CD4-positive, alpha-beta T cell treated with Interleukin-10 for 1 hour (primary cell): ENCODE measurements at places on chromosomes 5 and 9.
A peak's percentile ranks its signal among the peaks of the same experiment; 100 is the strongest.

- no peak for DNase-seq
Measured at GRCh38 chr9:8564960-8565359, 765.4 kb upstream of the DMAC1 start.

DNA sequence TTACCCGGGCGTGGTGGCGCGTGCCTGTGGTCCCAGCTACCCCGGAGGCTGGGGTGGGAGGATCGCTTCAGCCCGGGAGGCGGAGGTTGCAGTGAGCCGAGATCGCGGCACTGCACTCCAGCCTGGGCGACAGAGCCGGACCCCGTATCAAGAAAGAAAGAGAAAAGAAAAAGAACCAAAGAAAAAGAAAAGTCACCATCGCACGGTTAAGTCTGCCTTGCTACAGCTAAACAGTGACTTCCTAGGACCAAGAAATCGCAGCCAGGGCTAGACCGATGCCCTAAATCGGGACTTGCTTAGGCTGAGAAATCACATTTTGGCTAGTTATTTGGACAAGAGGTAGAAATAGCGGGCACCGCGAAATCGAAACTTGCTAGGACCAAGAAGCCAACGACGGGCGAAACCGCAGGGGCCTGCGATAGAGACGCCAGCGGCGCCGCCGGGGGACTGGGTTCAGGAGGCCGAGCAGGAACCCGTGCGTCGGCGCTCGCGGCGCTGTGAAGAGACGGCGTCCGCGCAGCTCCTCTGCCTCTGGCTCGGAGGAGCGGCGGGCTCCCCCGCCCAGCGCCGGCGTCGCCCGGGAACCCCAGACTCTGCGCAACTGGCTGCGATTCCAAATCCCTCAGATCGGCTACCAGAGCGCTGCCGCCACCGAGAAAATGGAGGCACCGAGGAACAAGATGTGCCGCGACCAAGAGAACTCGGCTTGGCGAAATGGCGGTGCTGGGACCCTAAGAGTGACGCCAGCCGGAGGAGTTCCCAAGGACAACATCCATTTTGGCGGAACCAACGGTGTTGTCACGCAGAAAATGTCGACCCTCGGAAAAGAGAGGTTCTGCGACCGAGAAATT lies 26.1 kb upstream of the ANXA2R start:
- peak; percentile 81 for DNase-seq

- DNase-seq: no peak
Measured at GRCh38 chr5:74538206-74538661, 102.3 kb downstream of the ENC1 start.

- DNase-seq: no peak
Measured at GRCh38 chr9:136306211-136307208, 2.6 kb upstream of the CCDC187 start.

GRCh38 chr5:158736150-158736870 lies 363.4 kb downstream of the EBF1 start:
- no peak for DNase-seq

- DNase-seq: no peak
Measured at GRCh38 chr5:78496373-78496772, 136.0 kb downstream of the SCAMP1 start.

GRCh38 chr5:152855441-152855840 lies 450.4 kb upstream of the NMUR2 start:
- DNase-seq: no peak

DNA sequence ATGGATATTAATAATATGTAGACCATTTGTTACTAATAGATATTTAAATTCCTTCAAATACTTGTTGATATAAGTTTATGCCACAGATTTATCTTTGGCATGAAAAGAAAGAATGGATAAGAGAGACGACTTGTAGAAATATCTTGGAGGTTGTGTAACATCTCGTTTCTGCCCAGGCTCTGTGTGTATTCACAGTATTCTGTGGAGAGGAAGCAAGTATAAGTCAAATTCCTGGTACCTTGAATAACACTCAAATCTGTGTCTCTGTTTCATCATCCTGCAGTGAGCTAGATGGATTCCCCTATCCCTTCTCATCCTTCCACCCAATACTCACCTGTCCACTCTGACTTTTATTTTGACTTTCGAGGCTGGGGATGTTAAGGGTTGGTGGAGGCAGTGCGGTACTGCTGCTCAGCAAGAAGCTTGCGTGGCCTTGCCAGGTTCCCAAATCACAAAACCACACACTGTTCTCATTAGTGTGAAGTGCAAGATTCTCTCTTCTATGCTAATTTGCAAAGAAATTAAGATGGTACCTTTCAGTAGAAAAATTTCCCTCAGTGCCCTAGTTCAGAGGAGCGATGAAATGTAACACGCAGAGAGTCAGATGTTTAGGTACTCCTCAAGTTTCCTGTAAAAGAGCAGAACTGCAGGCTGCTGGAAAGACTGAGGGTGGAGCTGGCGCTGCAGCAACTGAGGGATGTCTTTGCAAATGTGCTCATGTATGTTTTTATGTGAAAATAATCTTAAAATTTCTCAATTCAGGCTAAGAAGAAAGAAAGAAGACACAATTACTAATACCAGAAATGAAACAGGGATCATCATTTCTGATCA lies 42.6 kb upstream of the ANKRD18A start:
- DNase-seq: no peak

- no peak for DNase-seq
Measured at GRCh38 chr9:32258482-32258881, 126.0 kb upstream of the ACO1 start.

DNA sequence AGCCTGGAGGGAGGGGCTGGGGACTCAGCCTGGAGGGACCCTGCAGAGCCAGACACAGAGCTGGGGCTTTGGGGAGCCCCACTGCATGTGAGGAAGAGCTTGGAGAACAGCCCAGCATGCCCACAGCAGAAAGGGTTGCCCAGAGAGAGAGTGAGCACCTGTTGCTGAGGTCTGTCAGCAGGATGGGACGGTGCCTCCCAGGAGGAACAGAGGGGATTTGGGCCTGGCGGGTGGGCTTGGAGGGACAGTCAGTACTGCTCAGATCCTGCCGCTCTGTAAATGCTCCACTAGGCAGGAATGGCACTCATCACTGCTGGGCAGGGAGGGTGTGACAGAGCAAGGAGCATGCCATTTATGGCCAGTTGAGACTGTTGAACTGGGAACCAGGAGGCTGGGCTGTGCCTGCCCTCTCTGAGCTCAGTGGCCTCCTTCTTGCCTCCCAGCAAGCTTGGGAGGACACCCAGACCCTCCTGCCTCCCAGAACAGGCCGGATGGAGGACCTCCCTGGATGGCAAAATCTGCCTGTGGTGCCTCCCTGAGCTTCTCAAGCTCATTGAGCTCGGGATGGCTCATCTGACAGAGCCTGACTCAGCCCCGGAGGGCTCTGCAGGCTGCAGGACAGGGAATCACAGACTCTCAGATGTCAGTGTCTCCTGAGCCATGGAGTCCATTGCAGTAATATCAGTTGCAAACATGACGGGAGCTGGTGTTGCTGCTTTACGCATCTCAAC lies 786 bp upstream of the HRCT1 start:
- DNase-seq: no peak

GRCh38 chr9:111598733-111599091 lies 735 bp downstream of the PTGR1 start:
- DNase-seq: peak; percentile 9

DNA sequence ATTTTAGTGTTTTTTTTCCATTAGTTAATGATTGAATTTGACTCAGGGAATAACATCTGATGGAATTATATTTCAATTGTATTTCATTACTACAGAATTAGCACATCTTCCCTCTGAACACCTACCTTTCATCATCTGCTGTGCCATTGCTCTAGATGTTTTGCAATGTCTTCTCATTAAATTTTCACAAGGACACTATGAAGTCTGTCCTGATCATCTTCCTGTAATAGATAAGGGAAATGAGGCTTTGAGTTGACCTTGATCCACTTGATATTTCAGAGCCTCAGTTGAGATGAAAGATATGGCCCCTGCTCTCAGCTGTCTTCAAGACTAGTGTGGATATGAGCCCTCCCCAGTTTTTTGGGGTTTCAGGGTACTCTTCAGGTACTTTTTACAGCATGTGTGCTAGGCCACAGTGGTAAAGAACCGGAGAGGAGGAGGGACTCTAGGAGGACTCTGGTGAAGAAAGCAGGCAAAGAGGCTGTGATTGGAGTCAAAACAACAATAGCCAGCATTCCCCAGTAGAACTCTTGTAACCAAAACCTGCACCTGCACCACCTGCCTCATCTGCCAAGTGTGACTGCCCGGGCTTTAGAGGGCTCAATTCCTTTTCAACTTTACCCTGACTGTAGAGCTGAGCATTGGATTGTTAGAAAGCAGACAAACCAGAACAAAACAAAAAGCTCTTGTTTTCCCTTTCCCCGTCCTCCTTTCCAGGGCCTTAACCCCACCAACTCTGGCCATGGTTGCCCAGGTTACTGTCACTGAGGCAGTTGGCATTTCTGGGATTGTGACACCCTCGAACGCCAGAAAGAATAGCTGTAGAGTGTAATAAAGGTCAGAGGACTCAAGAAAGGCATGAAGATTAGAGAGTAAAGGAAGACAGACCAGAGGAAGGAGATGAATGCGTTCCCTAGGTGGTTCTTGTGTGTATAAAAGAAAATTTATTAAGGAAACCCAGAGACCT lies 56.3 kb downstream of the ERAP1 start:
- DNase-seq: no peak

GRCh38 chr5:160357394-160357793 lies 13.0 kb downstream of the C1QTNF2 start:
- no peak for DNase-seq

DNA sequence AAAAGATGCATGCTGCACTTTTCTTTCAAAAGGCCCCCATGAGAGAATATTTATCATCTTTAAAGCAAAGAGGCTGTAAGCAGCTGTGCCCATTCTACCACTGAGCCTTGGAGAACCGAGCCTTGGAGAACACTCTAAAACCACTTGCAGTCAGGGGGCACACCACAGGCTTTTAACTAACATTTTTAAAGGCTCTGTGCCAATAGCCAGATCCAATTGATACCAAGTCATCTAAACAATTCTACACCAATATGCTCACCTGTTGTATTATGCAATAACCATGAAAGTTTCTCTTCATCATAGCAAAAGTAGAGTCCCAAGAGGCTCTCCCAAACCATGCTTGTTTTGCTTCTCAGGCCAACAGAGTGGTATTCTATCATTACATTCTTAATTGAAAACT lies 1090.5 kb upstream of the SEMA6A start:
- no peak for DNase-seq

DNA sequence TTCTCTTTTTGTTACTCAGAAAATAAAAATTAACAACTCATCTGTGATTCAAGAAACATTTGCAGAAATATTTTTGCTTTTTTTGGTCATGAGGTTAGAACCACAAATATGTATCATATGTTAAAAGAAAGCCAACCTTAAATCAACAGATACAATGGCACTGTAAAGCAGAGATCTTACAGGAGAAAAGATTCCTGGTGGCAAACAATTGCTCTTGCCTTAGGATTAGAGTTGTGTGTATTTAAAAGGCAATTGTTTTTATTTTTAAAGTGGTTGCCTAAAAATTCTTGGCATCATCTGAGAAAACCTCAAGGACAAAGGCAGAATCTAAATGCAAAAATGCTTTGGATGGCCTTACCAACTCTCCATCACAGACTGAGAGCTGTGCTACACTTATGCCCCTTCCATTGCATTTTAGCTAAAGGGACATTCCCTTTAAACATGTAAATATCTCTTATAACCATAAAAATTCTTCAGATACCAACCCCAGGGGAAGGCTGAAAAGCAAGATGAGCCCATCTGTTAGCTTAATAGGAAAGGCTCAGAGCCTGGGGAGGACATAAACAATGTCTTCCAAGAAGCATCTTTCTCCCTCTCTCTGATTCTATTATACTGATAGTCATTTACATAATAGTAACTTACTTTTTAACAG lies 100.4 kb downstream of the FAM114A2 start:
- DNase-seq: no peak

DNA sequence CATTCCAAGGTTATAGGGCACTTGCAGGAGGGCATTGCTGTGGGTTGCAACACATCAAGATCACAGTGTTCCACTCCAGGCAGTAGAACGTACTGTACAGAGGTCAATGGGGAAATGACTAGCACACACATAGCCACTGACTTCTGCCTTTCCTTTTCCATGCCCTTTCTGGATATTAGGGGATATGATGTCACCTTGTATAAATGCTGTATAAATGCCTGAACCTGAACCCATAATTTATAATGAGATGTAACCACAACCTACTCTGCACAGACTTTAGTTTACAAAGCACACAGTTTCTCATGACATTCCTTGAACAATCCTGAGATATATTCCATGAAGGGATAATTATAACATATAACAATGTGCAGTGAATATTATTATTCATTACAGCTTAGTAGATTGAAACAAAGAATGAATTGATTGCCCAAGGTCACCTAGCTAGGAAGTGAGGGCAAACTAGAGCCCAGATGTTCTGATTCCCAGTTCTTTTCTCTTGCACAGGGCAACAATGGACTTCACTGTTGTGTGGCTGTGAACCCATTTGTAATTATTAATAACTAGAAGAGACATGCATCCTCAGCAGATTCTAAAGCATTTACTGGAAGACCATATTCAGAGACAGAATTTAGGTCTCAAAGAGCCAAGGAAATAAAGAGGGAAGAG lies 5.6 kb upstream of the ABLIM3 start:
- no peak for DNase-seq

DNA sequence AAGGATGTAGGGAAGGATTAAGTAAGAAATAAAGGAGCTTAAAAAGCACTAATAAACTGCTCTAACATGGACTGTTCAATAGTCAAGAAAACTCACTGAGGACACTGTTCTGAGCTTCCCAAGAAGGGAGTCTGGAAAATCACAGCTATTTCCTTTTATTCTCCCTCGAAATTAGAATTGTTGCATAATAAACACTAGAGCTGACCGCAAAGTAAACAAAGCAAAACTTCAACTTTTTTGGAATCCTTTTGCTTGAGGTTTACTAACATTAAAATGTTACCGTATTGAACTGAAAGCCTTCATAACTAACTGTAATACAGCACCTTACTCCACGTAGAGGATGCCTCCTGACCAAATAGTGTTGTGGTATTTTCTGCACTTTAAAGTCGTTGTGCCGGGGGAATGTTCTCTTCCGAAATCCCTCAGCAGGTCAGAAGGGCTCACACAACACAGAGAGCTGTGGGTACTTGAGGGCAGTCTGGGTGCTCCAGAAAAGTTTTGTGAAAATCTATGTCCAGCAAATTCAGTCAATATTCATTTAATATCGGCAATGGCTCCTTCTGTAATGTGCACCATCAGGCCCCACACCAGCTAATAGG lies 59.2 kb downstream of the TTLL11 start:
- DNase-seq: no peak

GRCh38 chr5:56737951-56738606 lies 77.3 kb upstream of the MAP3K1 start:
- DNase-seq: no peak
